Fibroblast of skin of right biceps (primary cell): ENCODE measurements at places on chromosomes 7 and 10.

- DNase-seq, result no peak
These were observed 46.9 kb downstream of the PIK3CG start for GRCh38 chr7:106911959-106912358.

GRCh38 chr10:69481305-69481704 lies 30.0 kb downstream of the TSPAN15 start:
- no peak for DNase-seq

GRCh38 chr7:73921623-73922528 lies 60.9 kb downstream of the TMEM270 start:
- DNase-seq, result no peak

GRCh38 chr10:99784727-99785441 lies 2.4 kb downstream of the ABCC2 start:
- peak; percentile 65 for DNase-seq

- DNase-seq, result no peak
These were observed 61.9 kb downstream of the FOXL3 start for GRCh38 chr7:351681-352480.

GRCh38 chr7:151239837-151240459 lies 7.7 kb downstream of the CHPF2 start:
- DNase-seq, result no peak

DNA sequence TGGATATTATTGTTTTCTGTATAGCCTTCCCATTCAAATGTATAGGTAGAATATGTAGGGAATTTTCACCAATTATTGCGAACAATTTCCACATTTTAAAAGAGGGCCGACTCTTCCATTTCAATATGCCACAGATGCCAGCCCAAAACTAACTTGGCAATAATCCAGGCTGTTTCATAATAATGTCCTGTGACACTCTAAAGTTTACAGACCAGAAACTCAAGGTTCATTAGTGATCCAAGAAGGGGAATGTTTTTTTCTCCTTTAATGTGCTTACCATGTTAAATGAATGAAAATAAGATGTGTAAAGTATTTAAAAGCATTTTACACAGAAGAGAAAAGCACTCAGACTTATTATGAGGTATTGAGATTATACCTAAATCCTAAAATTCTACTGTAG lies 63.0 kb upstream of the FAM3C start:
- no peak for DNase-seq

- DNase-seq, result no peak
These were observed 332.7 kb upstream of the PFKP start for GRCh38 chr10:2734603-2735002.

- peak; percentile 26 for DNase-seq
These were observed 219.9 kb downstream of the DKK1 start for GRCh38 chr10:52533986-52534385.

DNA sequence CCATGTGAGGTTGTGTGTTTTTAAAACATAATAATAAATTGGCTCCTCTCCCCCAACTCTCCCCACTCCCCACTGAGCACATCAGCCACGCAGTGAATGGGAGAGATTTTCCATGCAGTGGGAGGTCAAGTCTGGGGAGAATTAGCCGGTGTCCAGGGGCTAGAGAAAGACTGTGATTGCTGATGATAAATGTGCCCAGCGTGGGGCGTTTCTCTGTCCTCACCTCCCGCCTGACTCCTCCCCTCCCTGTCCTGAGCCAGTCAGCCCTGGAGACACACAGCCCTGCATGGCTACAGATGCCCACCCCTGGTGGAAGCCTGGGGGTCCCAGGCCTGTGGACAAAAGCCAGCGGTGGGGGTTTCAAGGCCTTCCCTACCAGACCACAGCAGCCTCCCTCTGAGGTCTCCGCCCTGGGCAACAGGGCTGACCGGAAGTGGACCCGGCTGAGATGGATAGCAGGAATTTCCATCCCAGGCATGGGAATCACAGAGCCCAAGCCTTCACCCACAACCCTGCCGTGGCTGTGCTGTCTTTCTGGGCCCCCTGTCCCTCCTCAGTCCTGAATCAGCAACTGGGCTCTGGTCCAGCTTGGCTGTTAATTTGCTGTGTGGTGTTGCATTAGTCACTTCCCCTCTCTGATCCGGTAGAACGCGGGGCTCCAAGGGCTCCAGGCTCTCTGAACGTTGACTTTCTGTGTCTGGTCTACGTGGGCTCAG lies 46.8 kb upstream of the SLC29A3 start:
- DNase-seq, result peak; percentile 88

DNA sequence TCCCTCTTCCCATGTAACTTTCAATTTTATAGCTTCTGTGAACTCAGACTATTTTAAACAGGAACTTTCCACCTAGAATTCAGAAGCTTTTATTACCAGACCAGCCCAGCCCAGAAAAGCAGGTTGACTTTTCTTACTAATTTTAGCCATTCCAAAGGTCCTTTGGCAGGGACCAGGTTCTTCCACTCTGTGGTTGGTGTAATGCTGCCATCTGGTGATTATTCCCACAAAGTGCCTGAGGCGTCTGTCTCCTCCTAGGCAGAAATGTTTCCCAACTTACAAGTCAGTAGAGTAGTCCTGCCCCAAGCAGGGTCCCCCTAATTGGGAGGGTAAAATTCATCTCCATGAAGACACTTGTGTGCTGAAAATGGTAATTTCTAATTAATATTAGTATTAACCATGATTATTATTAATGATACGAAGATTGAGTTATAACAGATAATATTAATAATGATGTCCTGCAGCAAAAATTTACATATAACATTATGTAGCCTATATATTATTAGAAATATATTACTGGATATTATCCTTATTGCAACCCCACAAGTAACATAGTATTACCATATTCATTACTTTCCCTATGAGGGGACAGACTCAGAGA lies 53.0 kb upstream of the PPP1R17 start:
- peak; percentile 34 for DNase-seq

DNA sequence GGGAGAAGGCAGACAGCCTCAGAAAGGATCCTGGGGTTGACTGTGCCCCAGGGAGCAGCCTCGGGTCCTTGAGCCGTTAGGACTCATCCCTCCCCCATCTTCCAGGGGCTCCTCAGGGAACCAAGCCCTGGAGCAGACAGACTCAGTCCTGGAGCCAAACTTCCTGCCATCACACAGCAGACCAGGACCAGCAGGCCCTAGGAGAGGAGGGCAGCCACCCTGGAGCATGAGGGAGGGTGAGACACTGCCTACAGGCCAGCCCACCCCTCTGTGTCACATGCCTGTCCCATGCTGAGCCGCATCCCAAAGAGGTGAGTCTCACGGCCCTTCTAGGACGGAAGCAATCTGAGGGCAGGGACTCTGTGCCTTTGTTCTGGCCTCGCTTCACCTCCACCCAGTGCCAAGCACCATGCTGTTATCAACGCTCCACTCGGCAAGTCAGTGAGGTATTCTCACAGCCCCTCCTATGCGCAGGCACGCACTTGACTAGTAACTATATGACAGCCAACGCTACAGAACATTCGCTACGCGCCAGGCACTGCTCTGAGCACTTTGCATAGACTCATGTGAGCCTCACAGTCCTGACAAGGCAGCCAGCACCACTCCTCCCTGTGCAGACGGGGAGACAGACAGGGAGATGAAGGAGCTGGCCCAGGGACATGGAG lies 19.1 kb downstream of the MAD1L1 start:
- DNase-seq, result no peak

- DNase-seq, result no peak
These were observed 9.3 kb downstream of the SHH start for GRCh38 chr7:155802906-155803417.

GRCh38 chr7:48643431-48644013 lies 280.8 kb upstream of the CDC14C start:
- DNase-seq, result no peak

- no peak for DNase-seq
These were observed 16.1 kb downstream of the PRF1 start for GRCh38 chr10:70586348-70586930.

DNA sequence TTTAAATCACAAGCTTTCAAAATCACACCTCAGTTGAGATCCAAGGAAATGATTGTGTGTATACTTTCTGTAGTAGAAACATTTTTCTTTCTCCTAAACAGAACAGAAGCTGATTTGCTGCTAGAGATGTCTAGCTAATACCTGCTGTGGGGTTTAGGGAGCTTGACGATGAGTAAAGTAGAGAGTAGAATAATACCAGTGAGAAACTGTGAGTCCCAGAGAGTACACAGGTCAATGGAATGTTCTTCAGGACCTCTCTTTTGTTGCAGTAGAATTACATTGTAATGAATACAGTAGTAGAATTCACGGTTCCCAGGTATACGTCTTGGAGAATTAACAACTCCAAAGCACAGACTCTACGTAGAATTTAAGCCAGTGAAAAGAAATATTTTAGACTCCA lies 18.0 kb downstream of the TRUB1 start:
- no peak for DNase-seq

GRCh38 chr10:70130878-70131559 lies 1.6 kb downstream of the AIFM2 start:
- peak; percentile 53 for DNase-seq

GRCh38 chr7:42883950-42884349 lies 27.9 kb downstream of the C7orf25 start:
- DNase-seq, result peak; percentile 23

DNA sequence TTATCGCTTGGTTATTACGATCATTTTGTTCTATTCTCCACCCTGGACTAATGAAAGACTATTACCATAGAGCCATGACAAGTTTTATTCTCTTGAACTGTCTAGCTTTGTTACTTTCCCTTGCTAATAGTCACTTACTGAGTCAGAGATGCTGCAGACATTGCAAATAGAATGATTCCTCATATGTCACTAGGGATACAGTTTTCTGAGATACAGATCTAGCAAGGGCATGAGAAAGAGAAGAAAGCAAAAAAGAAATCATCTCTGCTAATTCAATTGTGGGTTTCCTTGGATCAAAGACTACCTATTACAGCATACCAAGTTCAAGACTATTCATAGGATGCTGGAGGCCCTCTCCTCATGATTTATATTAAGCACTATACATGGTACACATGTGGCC lies 204.3 kb downstream of the MBL2 start:
- DNase-seq, result peak; percentile 56

DNA sequence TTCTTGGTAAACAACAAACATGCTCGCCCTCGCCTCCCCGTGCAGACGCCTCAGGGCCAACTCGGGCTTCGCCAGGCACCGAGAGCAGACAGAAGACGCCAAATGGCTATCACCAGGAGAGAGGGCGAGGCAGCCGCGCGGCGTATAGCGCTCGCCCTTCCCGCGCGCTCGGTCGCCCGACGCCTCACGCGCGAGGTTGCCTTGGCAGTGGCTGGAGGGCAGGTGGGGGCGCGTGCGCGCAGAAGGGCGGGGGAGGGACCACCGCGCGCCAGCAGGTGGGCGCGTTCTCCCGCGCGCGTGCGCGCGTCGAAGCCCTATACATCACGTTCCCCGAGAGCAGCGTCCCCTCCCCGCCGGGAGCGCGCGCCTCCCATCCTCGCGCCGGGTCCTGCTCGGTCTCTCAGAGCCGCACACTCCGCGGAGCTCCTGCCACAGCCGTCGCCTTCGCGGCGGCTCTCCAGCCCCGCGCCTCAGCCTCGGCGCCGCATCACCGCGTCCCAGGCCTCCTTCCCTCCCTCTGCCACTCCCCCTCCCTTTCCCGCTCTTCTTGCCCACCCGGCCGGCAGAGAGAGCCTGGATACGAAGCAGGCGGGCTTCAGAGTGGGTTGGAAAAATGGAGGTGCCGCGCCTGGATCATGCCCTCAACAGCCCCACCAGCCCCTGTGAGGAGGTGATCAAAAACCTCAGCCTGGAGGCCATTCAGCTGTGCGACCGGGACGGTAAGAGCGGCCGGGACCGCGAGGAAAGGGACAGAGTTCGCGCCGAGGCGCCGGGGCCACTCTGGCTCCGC lies at the start of gene PHYHIPL:
TSS of gene PHYHIPL (plus strand) at position 403 of the 790 bp plus-strand sequence. CDS start at position 614, 211 bp downstream.
- DNase-seq, result no peak

GRCh38 chr10:119233123-119233820 lies 25.9 kb downstream of the GRK5 start:
- DNase-seq, result no peak

DNA sequence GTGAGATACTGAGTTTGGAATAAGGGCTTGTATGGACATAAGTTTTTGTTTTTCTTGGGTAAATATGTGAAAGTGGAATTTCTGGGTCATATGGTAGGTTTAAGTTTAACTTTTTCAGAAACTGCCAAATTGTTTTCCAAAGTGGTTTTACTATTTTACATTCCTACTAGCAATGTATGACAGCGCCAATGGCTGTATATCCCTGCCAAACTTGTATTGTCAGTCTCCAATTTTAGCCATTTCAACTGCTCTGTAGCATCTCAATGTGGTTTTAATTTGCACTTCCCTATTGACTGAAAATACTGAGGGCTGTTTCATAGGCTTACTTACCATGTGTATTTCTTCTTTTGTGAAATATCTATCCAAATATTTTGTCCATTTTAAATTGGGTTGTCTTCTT lies 90.5 kb upstream of the ZNF32 start:
- DNase-seq, result peak; percentile 69

- DNase-seq, result no peak
These were observed 22.2 kb upstream of the ADAMTS14 start for GRCh38 chr10:70650104-70650503.

- no peak for DNase-seq
These were observed 29.6 kb downstream of the FAM133B start for GRCh38 chr7:92560602-92561001.

- no peak for DNase-seq
These were observed 70.5 kb downstream of the DENND2A start for GRCh38 chr7:140570120-140570519.

- DNase-seq, result no peak
These were observed 65.8 kb upstream of the SEMA3C start for GRCh38 chr7:80984619-80985018.

GRCh38 chr7:141158561-141158960 lies 84.7 kb downstream of the TMEM178B start:
- DNase-seq, result peak; percentile 77

DNA sequence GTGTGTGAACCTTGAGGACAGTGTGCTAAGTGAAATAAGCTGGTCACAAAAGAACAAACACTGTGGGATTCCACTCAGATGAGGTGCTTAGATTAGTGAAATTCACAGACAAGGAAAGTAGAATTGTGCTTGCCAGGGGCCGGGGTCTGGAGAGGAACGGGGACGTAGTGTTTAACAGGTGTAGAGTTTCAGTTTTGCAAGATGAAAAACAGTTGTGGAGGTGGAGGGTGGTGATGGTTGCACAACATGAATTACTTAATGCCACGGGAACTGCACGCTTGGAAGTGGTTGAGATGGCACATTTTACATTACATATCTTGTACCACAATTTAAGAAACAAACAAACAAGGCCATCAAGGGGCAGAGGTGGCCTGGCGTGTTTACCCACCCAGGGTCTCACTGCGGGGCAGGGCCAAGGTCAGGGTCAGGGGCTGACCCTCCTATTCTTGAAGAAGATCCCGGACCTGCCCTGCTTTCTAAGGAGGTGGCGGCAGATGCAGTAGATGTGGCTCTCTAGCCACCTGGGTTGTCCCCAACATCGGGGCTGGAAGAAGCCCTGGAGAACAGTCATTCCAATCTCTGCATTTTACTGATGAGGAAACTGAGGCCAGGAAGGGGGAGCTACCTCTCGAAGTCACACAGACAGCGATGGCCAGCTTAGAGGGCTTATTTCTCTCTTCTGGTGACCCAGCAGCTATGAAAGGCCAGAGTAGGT lies 91.5 kb upstream of the LRRC4 start:
- DNase-seq, result no peak

- DNase-seq, result no peak
These were observed 17.3 kb downstream of the BAG3 start for GRCh38 chr10:119668461-119668860.

- DNase-seq, result no peak
These were observed 14.5 kb downstream of the ZNF277 start for GRCh38 chr7:112220877-112221434.

GRCh38 chr10:81002382-81002781 lies 464.7 kb downstream of the SH2D4B start:
- no peak for DNase-seq

GRCh38 chr10:21055339-21056135 lies 158.4 kb upstream of the NEBL start:
- DNase-seq, result no peak

- DNase-seq, result no peak
These were observed 40.5 kb downstream of the TBATA start for GRCh38 chr10:70744617-70745143.
